ENCODE measurements at places on chromosomes 1 and 21.

GRCh38 chr1:115475252-115475651 is 137.2 kb upstream of the NGF start:
- DNase-seq = no peak

GRCh38 chr1:230591678-230592077 is 50.6 kb upstream of the COG2 start:
- DNase-seq = no peak

- DNase-seq = no peak
Measured at GRCh38 chr1:145961425-145962156, 2.8 kb downstream of the ANKRD34A start.

- no peak for DNase-seq
Measured at GRCh38 chr1:228405979-228406228, 731 bp downstream of the TRIM11 start.

DNA sequence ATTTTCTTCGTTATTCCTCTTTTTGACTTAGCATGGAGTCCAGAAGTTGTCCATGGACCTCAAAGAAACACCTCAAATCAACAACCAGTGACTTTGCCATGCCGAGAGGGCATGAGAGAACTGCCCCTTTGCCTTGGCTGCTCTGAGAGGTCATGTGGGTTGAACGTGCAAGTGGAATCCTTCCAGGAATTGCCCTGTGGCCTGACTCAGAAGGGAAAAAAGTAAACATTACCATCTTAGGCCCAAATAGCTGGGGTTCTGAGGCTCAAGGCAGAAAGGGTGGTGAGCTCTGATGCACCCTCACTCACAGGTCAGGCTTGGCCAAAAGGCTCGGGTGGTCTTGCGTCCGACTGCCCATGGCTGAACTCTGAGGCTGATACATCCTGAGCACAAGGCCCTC is 15.1 kb downstream of the STUM start:
- no peak for DNase-seq

DNA sequence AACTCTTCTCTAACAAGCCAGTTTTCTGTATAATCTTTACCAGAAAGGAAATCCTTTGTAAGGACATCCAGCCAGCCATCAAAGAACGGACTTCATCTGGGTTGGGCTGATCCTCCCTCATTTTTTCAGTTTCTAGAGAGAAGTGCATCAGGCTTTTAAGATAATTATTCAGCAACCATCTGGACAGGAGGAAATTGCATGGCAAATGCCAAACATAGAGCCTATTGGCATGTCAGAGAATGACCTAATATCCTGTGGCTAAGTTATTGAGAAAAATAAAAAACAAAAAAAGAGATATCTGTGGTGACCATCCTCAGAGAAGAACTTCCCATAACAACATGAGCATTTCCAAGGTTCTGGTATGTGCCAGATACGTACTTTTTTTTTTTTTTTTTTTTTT is 74.9 kb upstream of the BEND5 start:
- DNase-seq = no peak

- DNase-seq = no peak
Measured at GRCh38 chr21:28459193-28459592, 533.5 kb downstream of the LTN1 start.

DNA sequence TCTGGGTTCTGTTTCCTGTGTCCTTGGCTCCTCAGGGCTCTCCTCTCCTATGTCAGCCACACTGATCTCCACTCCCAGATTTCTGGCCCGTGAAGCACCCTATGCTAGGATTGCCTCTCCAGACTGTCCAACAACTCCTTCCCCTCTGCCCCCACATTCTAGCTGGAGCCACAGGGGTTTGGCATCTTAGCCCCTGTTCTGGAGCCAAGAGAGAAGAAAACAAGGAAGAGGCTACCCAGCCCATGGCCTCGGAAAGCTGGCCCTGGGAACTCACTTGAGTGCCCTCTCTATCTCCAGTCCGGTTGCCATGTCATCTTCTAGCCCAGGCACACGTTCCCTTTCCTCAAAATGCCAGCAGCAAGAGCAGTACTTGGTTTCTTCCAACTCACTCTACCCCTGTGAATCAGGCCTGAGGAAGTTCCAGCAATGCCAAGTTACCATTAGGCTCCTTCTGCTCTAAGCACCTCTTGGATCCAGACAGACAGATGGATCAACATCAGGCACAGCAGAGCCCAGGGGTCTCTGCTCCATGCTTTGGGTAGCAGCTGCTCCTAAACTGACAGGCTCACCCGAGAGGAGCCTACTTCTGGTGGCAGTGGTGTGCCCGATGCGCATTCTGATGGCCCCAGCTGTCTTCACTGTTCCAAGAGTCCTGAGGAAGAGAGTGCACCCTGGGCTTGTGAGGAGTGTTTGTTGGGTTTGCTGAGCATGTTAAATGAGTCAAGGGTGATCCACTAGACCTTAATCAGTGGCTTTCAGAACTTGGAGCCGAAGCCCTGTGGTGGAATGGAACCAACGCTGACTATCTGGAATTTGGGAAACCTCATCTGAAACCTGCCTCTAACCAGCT is 11.6 kb upstream of the GPR61 start:
- no peak for DNase-seq

DNA sequence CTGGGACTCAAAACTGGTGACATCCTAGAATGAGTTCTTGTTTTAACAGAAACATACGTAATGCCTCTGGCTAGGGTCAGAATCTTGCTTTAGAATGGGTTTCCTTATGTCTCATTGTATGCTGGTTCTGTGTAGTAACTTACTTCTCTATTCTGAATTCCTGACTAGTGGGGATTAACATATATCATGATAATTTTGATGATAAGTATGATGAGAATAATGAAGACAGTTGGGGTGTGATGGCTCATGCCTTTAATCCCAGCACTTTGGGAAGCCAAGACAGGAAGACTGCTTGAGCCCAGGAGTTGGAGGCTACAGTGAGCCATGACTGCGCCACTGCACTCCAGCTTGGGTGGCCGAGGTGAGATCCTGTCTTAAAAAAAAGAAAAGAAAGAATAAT is 31.7 kb upstream of the CDC42BPA start:
- DNase-seq = no peak

GRCh38 chr1:227445746-227446145 is 117.6 kb upstream of the ZNF678 start:
- no peak for DNase-seq

- no peak for DNase-seq
Measured at GRCh38 chr1:8941906-8942305, 3.8 kb upstream of the CA6 start.

DNA sequence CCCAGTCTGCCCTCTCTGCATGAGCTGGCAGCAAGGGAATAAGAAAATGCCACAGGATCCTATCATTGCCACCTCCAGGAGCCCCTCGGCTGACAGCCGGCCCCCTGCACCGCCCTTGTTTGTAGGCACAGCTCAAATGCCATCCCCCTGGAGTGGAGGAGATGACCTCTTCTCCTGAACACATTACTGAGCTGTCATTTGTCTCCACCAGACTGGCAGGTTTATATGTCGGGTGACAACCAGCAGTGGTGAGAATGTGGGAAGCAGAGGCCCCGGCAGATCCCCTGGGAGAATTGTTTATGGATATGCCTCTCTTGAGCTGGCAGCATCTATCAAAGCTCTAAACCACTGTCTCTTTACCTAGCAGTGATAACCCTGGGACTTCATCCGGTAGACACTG is 135.4 kb upstream of the FMN2 start:
- DNase-seq = no peak

GRCh38 chr21:24225431-24225830 is 1381.8 kb downstream of the MRPL39 start:
- DNase-seq = no peak

DNA sequence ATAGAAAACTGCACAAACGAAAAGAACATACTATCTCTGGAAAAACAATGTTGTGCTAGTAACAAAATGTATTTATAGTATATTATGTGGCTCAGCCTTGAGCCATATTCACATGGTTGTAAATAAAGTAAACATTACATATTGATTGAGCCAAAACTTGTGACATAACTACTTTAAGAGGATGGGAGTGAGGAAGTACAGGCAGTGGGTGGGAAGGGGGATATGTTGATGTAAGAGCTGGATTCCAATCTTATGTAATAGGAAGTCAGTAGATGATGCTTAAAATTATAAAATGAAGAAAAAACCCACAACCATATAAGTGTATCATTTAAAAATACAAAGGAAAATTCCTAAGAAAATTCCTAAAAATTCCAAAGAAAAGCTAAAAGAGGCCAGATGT is 42.7 kb downstream of the RHOU start:
- DNase-seq = no peak

GRCh38 chr1:21232044-21232443 is 55.3 kb upstream of the EIF4G3 start:
- peak; percentile 13 for DNase-seq

GRCh38 chr1:75083848-75084514 is 50.2 kb upstream of the LHX8 start:
- no peak for DNase-seq

- DNase-seq = no peak
Measured at GRCh38 chr1:145707183-145707867, at the start of gene PDZK1. Gene PDZK1, minus strand, starts transcription at chr1:145707368. Its CDS starts 19,347 bp downstream, at chr1:145688021.

- no peak for DNase-seq
Measured at GRCh38 chr1:43789604-43790550, 82.5 kb downstream of the ST3GAL3 start.

DNA sequence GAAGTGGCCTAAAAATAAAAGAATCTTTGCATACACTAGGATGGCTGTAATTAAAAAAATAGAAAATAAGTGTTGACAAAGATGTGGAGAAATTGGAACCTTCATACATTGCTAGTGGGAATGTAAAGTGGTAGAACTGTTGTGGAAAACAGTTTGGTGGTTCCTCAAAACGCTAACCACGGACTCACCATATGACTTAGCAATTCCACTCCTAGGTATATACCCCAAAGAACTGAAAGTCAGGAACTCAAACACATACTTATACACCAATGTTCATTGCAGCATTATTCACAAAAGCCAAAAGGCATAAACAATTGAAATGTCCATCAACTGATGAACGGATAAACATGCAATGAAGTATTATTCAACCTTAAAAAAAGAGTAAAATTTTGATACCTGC is 10.8 kb upstream of the HMGCL start:
- no peak for DNase-seq

GRCh38 chr1:156162430-156163037 is 9.1 kb downstream of the SEMA4A start:
- no peak for DNase-seq

- DNase-seq = no peak
Measured at GRCh38 chr1:20981915-20982314, 194.8 kb downstream of the EIF4G3 start.

GRCh38 chr21:36147911-36148310 is 8.7 kb upstream of the DOP1B start:
- no peak for DNase-seq

DNA sequence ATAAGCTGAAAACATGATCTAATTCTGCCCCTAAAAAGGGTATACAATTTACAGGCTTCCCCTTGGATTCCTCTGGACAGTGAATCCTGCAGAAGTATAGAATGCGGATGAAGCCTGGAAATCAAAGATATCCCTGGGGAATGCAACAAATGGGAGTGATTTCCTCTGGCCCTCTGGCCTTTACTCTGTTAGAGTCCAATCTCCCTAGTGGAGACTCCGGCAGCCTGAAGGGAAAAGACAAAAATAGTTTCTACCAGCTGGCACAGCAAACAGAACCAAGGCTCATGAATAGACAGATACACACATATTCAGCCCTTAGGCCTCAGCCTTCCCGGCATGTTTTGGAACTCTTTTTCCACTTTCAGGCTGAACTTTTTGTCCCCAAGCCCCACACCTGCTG is 3.9 kb upstream of the LRRC52 start:
- DNase-seq = no peak

DNA sequence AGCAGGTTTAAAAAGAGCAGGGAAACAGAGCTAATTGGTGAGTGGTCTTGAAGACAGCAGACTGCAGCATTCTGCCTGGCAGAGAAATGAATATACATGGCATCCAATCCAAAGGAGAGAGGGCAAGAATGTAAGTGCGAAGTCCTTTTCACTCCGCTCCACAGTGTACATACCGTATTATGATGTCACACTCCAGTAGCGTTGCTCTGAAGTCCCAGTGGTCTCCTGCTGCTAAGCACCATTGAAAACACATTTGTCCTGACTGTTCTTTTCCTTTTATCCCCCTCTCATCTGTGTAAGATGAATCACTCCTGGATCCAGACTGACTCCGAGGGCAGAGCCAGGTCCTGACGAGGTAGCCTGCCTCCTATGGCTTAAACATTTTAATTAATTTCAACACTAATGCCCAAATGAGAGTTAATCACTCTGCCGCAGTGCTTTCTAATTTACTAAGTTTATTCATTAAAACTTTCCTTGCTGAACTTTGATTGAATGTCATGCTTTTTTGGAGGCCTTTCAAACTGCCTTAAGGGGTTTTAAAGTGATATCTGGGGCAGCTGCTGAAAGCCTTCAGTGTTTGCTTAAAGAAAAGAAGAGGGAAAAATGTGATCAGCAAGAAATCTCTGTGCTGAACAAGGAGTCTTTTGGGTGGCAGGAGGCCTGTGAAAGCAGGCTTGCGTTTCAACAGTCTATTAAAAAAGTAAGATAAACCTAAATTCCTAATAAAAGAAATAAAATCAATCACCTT is 227.2 kb downstream of the ATG4C start:
- DNase-seq = peak; percentile 88

- no peak for DNase-seq
Measured at GRCh38 chr1:108646648-108647269, 14.1 kb downstream of the HENMT1 start.

- DNase-seq = no peak
Measured at GRCh38 chr1:85563139-85563538, 17.4 kb upstream of the CCN1 start.

- no peak for DNase-seq
Measured at GRCh38 chr1:94069919-94070285, 51.0 kb downstream of the ABCA4 start.

- DNase-seq = peak; percentile 38
Measured at GRCh38 chr1:232655028-232655745, 25.3 kb upstream of the SIPA1L2 start.

- DNase-seq = no peak
Measured at GRCh38 chr1:20197329-20197791, 11.0 kb upstream of the PLA2G2C start.

- no peak for DNase-seq
Measured at GRCh38 chr1:58882322-58882948, 98.6 kb upstream of the JUN start.

GRCh38 chr1:99970713-99971255 is 988 bp downstream of the SLC35A3 start:
- no peak for DNase-seq

DNA sequence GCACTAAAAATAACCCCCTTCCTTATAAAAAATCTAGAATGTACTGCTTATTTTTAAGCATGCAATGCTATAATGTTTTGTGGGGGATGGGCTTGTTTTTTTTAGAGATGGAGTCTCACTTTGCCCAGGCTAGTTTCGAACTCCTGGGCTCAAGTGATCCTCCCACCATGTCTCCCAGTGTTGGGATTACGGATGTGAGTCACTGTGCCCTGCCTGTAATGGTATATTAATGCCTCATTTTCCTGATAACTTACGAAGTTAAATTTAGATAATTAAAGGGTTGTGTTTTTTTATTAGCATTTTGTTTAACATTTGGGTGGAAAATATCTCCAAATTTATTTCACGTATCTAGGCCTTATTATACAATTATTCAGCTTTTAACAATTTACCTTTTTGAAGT is 6.5 kb downstream of the RNF11 start:
- no peak for DNase-seq

- no peak for DNase-seq
Measured at GRCh38 chr1:16249596-16250241, 12.7 kb upstream of the CPLANE2 start.

GRCh38 chr1:26719205-26719604 is 23.4 kb downstream of the ARID1A start:
- no peak for DNase-seq

Measured in NCI-H187 treated with DMSO at 0.1 percent for 48 hours (cell line).